AG08396 (cell line): ENCODE measurements at places on chromosomes 5 and 9.

DNA sequence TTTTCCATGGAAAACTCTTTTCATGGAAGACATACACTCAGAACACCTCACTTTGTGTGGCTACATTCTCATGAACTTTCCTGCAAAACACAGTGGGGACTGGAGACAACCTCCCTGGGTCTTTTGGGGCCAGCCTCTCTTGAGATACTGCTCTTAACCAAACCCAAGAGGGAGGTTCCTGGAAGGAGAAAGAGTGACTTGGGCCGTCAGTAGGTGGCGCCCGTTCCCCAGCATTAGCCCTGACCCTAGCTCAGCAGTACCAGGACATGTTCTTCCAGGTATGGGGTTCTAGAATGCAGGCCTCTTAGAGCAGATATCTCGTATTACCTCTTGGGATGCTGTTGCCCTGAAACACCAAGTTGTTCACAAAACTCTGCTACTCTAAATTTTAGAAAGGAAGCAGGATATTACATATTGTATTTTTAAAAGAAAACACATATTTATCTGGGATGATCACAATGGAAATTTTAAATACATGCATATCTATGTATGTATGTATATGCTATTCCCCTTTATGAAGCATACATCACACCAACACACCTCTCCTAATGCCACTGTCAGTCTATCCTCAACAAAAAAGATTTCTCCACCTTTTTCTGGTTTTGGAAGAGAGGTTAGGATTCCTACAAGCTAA, 15.8 kb upstream of the GLIS3 start:
- DNase-seq, result peak; percentile 68

- DNase-seq, result no peak
Measured at GRCh38 chr5:39024884-39025283, 49.3 kb downstream of the RICTOR start.

GRCh38 chr9:77449240-77450084, 198.7 kb downstream of the GNA14 start:
- peak; percentile 24 for DNase-seq

- peak; percentile 10 for DNase-seq
Measured at GRCh38 chr5:141567513-141568117, 51.2 kb downstream of the DIAPH1 start.

DNA sequence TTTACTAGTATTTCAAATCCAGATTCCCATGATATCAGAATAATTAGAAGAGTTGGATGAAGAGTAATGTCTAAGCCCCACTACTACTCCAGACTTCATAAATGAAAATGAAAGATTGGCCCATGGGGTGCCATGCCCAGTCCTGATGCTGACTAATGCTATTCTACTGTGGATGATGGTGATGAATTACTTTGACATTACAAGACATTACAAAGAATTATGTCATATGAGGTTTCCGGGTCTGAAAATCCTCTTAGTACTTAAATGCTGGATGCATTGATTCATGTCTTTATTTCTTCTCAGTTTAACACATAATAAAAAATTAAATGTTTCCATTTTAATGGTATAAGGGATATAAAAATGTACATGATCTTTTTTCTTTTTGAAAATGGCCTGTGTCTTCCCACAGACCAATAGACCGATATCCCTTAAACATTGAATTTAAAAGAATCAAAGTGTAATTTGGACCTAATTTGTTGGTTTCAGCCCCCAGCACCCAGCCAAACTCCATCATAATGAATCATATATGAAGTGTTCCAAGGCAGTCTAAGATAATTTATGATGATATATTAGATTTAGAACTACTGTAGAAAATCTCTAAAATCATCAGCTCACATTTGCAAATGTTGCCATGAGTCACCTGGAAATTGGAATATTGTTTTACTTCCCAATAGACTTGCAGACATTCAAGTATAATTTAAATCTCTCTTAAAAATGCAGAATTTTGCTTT, 223.6 kb upstream of the SGCD start:
- DNase-seq, result no peak

- DNase-seq, result no peak
Measured at GRCh38 chr5:103890313-103890712, 327.7 kb upstream of the NUDT12 start.

DNA sequence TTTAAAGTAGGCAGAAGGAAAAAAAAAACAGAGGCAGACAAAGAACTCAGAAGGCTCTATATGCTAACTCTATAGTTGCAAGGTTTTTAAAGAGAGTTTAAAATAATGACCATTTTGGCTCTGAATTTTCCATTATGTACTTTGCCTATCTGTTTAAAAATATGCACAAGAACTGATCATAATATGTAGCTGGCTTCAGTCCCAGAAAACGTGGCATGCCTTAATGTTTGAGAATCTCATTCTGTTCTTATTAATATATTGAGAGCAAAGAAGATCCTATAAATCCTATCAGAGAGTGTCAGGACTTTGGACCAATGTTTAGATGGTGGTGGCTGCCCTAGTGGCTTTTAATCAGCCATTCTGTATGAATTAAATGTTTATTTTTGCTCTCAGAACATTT, 121.5 kb downstream of the JMY start:
- DNase-seq, result no peak

- DNase-seq, result no peak
Measured at GRCh38 chr5:2762744-2763532, 11.5 kb upstream of the IRX2 start.
